ENCODE measurements at places on chromosomes 4 and X. TPM values are rescaled to one million over a fixed set of nuclear protein-coding genes. Genes with fewer than 3 reads are reported as not detected.

The MSX1 gene
- polyA plus RNA-seq = 6.0 TPM

The PCYT1B gene
- 0.09 TPM for polyA plus RNA-seq

The CLDN2 gene
- polyA plus RNA-seq = 0.03 TPM

The GPR143 gene
- polyA plus RNA-seq = 0.07 TPM

The SASH3 gene
- not detected for polyA plus RNA-seq

DNA sequence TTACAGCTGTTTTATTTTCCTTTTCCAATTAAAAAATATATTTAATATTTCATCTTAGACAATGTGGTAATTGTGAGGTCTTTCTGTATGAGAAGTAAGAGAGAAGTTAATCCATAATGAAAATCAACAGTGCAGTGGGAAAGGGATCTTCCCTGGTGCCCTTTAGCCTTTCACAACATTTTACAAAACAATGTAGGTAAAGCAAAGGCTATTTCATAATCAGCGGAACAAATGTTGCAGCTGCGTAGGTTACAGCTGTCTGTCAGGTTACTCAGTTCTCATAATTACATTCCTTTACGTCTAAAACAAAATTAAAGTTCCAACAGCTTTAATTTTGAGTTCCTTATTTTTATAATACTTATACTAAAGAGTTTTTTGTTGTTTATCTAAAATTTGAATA lies 22.8 kb upstream of the VCX3A start:
- no peak for DNase-seq

DNA sequence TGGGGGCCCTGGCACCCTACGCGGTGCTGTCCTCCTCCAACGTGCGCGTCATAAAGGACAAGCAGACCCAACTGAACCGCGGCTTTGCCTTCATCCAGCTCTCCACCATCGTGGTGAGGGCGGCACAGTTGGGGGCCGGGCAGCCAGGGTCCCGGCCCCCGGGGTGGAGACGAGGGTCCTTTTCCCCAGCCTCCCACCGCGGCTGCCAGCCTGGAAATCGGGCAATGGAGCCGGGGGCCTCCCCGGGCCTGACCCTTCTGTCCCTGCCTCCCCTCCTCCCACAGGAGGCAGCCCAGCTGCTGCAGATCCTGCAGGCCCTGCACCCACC lies 13.7 kb upstream of the UBA1 start:
- DNase-seq = no peak

DNA sequence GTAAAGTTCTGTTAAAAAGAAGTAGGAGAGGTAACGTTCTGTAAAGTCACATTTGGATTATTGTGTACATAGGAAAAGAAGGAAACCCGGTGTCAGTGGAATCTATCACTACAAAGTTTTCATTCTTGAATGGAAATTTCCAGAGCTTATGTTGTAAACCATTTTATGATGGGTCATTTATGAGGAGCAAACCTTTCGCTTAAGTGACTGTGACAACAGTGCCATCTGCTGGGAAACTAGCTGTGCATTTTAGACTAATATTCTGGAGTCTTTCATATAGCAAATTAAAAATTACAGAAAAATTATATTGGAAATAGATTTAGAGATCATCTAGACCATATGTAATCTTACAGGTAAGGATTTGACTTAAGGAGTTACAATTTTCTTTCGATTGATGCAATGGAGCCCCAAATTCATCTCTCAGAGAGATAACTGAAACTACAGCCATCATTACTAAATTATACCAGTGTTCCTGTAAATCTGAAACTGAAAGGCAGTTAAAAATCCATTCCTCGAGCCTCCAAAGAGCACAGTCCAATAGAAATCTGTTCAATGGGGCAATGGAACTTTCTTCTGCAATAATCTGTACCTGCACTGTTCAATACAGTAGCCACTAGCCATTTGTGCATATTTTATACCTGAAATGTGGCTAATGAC lies 26.9 kb downstream of the ASB9 start:
- peak; percentile 59 for DNase-seq

- DNase-seq = peak; percentile 55
These were observed 102.2 kb downstream of the SPCS3 start for GRCh38 chr4:176422001-176422400.

- no peak for DNase-seq
These were observed 63.4 kb downstream of the CLOCK start for GRCh38 chr4:55483315-55483714.

DNA sequence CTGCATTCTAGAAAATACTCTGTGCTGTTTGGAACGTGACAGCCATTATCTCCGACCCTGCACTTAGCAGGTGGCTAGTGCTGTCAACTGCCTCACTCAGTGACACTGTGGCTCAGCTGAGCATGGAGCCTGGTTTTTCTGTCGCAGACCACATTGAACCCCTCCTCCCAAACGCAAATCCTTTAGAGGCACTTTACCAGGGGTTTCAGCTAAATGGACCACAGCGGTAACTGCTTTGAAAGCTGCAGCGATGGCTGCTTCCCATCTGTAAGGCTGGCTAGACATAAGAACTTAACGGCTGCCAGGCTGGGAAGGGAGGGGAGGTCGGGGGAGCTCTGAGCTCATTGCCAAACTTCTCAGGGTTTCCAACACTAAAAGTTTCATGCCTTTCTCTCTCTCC lies 8.1 kb downstream of the SLC34A2 start:
- no peak for DNase-seq

All from IMR-90 (cell line).